ENCODE measurements at places on chromosomes 6 and 20. TPM values are rescaled to one million over a fixed set of nuclear protein-coding genes. Genes with fewer than 3 reads are reported as not detected.

Gene CGAS
- 4.2 TPM for total RNA-seq

Gene HTR1E
- not detected for total RNA-seq

Gene OR12D3
- not detected for total RNA-seq

Gene ENPP4
- total RNA-seq: under 0.01 TPM

Gene GZF1
- 30.3 TPM for total RNA-seq

Gene FNDC11
- 0.28 TPM for total RNA-seq

Gene MAS1
- not detected for total RNA-seq

Gene ZNF76
- 15.3 TPM for total RNA-seq

Gene BNIP5
- not detected for total RNA-seq

Gene MYLK2
- 0.18 TPM for total RNA-seq

Gene SRC
- total RNA-seq: 6.7 TPM

Gene SPATA2
- total RNA-seq: 1.4 TPM

Gene MUC21
- total RNA-seq: not detected

Gene LAMA4
- total RNA-seq: 29.7 TPM

Gene FKBP1A
- 120 TPM for total RNA-seq

Gene PLCB1
- total RNA-seq: 16.1 TPM

Gene BPIFB4
- not detected for total RNA-seq

Gene GSTA3
- total RNA-seq: not detected

Gene SLC17A3
- not detected for total RNA-seq

Gene PCSK2
- total RNA-seq: not detected

Gene SLX4IP
- total RNA-seq: 5.9 TPM

Gene RSPO3
- not detected for total RNA-seq

Gene RNF39
- not detected for total RNA-seq

Gene NOX3
- not detected for total RNA-seq

Gene RFX6
- total RNA-seq: not detected

Gene SEMG1
- not detected for total RNA-seq

Gene CDH22
- total RNA-seq: not detected

Gene CLPSL1
- not detected for total RNA-seq

Gene ULBP2
- total RNA-seq: 7.2 TPM

Gene DSP
- 23.6 TPM for total RNA-seq

Gene DEFB125
- not detected for total RNA-seq

Gene DYNLRB1
- total RNA-seq: 82.4 TPM

Gene MUCL3
- not detected for total RNA-seq

Gene IPCEF1
- under 0.01 TPM for total RNA-seq

Measured in IMR-90 (cell line).